Activated T-helper 1 cell treated with anti-CD3 and anti-CD28 coated beads, Interleukin-12 subunit alpha, Interleukin-12 subunit beta, Interleukin-2, Interleukin-4 antibody, amounts not matched to agents 30 ng/mL and 10 ng/mL and 1 ng/mL, durations not matched to agents 14 hours and 24 hours and 36 hours (primary cell): ENCODE measurements at places on chromosomes 4 and X.

- DNase-seq, result no peak
Measured at GRCh38 chr4:104490770-104491480, 3.8 kb downstream of the CXXC4 start.

DNA sequence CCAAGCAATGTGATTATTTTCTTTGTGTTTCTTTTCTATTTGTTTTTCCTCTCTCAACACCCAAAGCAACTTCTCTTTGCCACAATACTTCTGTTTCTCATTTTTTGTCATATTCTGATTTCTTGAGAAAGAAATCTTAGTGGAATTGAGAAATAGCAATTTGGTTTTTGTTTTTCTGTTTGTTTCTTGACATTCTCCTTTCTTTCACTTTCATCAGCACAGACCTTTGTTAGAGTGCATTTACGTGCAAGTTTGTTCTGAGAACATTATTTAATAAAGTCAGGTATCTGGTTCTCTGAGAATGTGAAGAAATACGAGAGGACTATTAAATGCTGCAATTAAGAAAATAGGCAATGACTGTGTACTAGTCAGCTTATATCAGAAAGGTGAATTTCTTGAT is 608.1 kb upstream of the AADAT start:
- no peak for DNase-seq

GRCh38 chr4:162461952-162462351 is 298.2 kb upstream of the FSTL5 start:
- DNase-seq, result no peak

DNA sequence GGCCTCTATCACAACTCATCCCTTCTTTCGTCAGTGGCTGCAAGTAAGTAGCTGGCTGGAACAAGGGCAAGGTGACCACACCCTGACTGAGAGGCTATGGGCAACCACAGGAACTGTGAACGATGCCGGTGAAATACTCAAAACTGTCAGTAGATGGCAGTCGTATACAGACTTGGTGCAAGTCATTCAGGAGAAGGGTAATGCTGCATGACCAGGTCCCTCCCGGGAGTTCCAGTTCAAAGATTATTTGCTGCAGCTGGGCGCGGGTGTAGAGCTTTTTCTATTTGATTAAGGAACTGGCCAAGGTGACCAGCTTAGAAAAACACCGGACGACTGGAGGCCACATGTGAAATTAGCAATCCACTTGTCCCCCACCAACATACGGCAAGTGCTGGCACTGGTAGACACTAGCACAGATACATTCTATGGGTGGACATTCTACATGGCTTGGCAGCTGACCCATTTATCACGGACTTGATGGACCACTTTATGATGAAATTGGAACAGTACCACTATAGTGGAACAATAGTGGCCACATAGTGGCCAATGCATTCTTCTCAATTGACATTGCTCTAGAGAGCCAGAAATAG is 726.6 kb downstream of the TRAM1L1 start:
- peak; percentile 21 for DNase-seq

DNA sequence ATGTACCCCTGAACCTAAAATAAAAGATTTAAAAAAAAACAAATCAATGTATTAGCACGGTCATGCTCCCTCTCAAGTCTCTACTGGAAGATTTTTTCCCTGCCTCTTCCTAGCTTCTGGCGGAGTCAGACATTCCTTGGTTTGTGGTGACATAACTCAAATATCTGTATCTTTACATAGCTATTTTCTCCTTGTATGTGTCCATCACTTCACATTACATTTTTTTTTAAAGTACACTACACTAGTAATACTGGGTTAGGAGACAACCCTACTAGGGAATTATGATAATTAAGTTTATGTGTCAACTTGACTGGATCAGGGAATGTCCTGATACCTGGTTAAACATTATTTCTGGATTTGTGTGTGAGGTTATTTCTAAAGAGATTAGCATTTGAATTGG is 1197.9 kb downstream of the TECRL start:
- no peak for DNase-seq

DNA sequence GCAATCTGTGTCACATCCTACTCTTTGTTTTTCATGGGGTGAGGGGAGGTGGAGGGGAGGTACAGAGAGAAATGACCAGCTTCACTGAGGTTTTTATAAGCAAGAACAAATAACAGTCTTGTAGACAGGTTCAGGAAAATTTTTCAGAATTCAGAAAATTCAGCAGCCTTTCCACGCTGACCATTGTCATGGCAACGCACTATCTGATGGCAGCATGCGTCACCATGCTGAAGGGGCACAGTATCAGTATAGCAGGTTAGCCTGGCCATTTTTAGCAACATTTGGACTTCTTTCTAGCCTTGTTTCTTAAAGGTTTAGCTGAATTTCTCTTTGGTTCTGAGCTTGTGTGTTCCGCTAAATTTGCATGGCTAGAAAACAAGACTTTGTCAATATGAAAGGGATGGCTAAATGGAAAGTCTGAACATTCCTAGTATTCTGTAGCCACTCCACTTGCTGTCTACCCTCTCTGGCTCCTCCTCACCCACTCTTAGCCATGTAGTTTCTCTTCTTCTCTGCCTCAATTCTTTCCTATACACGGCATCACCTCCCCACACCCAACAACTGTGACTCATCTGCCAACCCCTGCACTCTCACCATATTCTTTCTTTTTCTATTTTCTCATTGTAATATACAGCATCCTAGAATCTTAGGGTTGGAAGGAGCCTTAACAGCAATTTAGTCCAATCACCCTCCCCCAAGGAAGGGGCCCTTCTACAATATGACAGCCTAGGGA is 42.7 kb upstream of the CITED1 start:
- no peak for DNase-seq

DNA sequence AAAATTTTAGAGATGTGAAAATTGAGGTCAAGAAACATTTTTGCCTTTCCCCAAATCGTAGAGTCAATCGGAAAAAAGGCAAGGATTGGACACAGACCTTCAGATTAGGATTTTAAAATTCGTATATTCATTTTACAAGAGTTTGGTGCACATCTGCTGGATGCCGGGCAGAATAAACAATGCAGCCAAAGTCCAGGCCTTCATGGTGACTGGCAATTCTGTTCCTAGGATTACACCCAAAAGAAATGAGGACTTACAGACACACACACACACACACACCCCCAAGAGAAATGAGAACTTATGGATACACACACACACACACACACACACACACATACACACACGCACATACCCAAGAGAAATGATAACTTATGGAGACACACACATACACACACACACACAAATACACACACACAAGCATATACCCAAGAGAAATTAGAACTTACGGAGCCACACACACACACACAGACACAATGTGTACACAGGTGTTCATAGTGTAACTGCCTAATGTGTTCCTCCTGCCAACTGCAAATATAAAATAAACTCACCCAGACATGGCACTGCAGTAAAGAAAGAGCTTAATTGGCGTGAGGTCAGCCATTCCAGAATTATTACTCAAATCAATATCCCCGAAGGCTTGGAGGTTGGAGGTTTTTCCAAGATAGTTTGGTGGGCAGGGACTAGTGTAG is 165.7 kb upstream of the STS start:
- no peak for DNase-seq

DNA sequence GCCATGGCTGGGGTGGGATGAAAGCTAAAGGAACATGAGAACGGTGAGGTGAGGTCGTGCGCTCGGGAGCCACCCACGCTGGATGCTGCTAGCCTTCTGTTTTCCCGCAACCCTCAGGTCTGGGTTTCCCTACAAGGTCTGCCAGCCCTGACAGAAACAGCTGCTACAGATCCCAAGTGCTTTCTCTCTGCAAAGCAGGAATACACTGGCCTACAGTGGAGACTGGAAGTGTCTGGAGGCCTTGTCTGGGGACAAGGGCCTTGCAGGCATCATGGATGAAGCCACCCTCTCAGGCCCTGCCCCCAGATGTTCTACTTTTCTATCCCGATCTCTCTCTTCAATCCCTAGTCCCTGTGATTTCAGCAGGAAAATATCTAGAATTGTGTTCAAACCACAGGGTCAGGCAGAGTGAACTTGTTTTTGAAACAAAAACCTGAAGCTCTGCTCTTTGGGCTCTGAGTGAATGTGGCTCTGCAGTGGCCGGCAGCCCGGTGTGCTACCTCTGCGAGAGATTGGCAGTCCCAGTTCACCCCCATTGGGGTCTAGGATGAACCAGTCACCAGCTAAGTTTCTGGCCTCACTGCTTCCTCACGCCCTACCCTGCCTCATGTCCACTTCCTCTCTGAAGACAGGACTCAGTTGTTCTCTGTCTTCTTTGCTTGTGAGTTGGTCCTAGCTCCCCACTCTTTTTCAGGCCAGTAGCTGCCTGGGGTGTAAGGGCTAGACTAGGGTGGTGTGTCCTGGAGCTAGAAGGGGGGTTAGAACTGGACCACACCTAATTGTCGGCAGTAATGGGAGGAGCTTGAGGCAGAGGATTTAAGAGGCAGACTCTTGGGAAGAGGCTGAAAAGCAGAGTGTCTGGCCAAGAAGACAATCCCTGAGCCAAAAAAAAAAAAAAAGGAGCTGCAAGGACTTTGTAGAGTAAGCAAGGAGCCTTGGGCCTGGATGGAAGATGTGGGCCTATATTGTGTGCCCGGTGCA is 89.6 kb downstream of the RTL5 start:
- no peak for DNase-seq

- DNase-seq, result no peak
Measured at GRCh38 chr4:111499291-111499690, 646.0 kb upstream of the FAM241A start.

DNA sequence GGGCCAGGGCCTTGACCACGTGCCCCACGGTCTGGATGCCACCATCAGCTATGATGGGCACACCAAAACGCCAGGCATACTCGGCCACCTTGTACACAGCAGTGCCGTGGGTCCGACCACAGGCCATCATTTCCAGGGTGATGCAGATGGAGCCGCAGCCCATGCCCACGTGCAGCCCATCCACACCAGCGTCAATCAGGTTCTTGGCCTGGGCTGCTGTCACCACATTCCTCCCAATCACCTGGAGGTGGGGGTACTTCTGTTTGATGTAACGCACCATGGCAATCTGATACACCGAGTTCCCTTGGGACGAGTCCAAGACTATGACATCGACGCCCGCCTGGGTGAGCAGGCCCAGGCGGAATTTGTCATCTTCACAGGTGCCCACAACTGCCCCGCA is 221.2 kb upstream of the ATP6AP2 start:
- no peak for DNase-seq

GRCh38 chrX:23694606-23695005 is 27.3 kb downstream of the PRDX4 start:
- peak; percentile 4 for DNase-seq

- DNase-seq, result no peak
Measured at GRCh38 chrX:106891762-106892460, 11.2 kb downstream of the RIPPLY1 start.

- no peak for DNase-seq
Measured at GRCh38 chr4:96525898-96526297, 686.0 kb downstream of the PDHA2 start.

GRCh38 chrX:64580605-64581004 is 185.4 kb upstream of the MTMR8 start:
- no peak for DNase-seq

- no peak for DNase-seq
Measured at GRCh38 chr4:142984871-142985585, 138.9 kb upstream of the INPP4B start.

- DNase-seq, result no peak
Measured at GRCh38 chrX:129900054-129900453, 5.9 kb upstream of the UTP14A start.

DNA sequence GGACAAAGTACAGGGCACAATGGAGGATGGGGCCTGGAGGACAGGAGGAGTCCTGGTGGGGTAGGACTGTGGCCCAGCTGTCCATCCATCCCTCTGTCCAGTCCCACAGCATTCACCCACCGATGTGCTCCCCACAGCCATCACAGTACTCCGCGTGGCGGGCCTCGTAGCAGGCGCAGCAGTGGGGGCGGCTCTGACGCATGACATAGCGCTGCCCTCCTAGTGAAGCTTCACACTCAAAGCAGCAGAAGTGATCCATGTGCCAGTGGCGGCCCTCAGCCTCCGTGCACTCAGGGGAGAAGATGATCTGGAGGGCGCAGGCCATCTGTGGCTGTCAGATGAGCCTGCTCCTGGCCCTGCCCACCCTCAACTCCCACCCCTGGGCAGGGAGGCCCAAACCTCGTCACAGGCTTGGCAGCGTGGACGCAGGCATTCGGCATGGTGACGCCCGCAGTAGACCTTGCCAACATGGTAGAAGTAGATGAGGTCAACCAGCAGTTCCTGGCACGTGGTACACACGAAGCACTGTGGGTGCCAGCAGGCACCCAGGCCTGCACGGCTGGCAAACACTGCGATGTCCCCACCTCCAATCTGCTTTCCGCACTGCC is 6.3 kb downstream of the PLP2 start:
- DNase-seq, result no peak

DNA sequence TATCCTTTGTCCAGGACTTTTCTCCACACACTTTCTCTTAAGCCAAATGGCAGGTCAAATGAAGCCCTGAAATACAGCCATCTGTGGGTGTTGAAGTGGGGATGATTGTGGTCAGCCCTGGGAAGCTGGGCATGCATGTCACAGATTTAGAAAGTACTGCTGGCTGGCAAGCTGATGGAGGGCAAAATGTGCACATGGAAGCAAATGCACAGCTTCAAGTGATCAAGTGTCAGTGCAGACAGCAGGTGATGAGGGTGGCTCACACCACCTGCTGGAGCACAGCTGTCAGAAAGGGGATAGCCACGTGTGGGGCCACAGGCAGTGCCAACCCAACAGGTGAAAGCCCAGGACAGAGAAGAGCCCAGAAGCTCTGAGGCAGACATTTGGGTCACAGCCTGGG is 40.3 kb upstream of the ATXN3L start:
- DNase-seq, result no peak

DNA sequence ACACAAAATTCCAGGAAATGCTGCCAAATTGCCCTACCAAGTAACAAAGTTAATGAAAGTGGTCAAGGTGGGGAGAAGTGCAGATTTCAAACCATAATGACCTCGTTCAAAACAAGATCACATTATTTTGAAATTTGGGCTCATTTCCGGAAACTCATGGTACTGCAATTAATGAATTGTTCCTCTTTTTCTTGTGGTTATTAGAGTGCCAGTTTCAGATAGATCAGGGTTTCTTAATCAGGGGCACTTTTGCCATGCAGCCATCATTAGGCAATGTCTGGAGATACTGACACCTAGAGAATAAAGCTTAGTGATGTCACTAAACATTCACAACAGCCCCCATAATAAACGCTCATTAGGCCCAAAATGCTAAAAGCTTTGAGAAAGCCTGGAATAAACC is 381.5 kb upstream of the GALNT7 start:
- no peak for DNase-seq

- DNase-seq, result no peak
Measured at GRCh38 chrX:11446336-11446735, 153.1 kb downstream of the AMELX start.

GRCh38 chr4:26058537-26058936 is 144.5 kb downstream of the SMIM20 start:
- DNase-seq, result no peak

DNA sequence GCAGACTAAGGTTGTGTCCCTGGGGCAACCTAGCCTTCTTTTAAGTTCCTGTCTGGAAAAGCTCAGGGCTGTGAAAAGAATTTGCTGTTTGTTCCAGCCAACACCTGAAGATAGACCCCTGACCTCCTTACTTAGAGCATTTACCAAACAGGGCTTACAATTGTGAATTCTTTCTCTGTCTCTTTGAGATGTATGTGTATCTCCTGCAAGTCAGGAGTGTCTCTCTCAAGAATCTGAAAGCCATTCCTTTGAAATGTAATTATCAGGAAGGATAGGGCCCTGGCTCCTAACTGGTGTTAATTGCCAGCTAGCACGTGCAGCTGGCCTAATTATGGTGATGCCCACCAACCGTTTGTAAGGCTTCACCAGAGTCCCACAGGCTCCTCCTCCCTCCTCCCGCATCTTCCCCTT is 18.2 kb downstream of the CCNG2 start:
- no peak for DNase-seq
